SW480 (cell line): ENCODE measurements at places on chromosomes 4 and X.
A peak's percentile ranks its signal among the peaks of the same experiment; 100 is the strongest.

DNA sequence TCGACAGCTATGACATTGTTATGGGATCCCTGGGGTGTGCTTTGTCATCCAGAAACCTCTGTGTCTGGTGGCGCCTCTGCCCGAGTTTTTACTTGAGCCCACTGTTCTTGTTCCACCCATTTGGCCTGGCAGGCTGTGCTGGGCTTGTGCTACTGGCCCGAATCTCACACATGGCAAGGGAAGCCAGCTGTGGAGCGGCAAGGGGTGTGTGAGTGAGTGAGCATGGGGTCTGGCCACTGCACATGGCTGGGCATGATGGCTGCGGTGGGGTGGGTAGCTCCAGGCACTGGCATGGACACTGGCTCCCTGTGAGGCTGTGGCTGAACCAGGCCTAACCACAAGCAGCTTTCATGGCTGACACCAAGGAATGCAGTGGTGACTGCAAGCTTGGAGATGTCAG lies 89.2 kb downstream of the DACH2 start:
- peak; percentile 9 for DNase-seq

DNA sequence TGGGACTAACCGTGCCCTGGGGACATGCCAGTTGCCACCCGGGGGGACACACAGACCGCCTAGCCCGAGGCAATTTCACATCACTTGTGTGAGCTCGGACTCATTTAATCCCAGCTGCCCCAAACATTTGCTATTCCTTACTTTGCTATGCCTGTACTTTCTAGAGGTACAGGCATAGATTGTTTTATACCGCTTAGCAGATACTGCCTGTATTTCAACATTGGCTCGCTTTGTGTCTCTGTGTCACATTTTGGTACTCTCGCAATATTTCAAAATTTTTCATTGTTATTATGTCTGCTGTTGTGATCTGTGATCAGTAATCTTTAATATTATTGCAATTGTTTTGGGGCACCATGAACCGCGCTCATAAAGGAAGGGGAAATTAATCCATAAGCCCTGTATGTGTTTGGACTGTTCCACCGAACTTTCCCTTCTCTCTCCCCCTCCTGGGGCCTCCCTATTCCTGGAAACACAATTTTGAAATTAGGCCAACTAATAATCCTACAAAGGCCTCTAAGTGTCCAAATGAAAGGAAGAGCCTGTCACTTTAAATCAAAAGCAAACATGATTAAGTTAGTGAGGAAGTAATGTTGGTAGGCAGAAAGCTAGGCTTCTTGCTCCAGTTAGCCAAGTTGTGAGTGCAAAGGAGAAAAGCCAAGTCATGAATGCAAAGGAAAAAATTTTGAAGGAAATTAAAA lies 568 bp upstream of the CASP6 start:
- no peak for DNase-seq

DNA sequence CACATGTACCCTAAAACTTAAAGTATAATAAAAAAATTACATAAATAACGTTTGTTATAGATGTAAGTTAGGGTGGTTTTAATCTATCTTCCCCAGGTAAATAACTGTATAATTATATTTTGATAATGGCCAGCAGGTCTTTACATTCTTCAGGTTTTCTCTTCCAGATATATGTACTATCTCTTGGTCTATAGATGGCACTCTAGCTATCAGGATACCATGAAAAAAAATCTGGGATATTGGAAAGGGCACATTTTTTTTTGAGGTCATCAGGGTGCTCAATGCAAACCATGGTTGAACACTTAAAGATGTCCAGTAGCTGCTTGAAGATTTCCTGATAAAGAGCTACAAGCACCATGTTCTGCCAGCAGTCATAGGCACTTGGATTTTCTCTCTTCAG lies 15.6 kb upstream of the ADH4 start:
- peak; percentile 10 for DNase-seq

DNA sequence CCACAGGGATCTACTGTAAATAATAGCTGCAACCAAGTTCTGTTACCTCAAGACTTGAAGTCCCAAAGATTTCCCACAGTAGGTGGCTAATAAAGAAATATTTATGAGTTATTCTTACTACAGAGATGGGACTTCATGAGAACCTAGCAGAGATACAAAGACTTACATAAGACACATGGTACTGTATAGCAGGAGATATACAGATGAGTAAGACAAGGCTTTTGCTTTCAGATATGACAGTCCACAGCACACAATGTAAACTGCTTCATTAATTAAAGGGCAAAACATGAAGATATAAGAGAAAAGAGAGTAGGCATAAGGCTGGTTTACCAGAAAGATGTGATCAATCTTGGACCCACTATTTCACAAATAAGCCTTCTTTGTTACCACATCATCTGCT lies 6.6 kb downstream of the ANKRD17 start:
- DNase-seq: no peak

- no peak for DNase-seq
These were observed 44.8 kb downstream of the ATXN3L start for GRCh38 chrX:13275031-13275430.

GRCh38 chr4:151228189-151229119 lies 48.5 kb upstream of the PRSS48 start:
- no peak for DNase-seq

GRCh38 chr4:26471890-26472289 lies 18.4 kb downstream of the CCKAR start:
- DNase-seq: no peak

DNA sequence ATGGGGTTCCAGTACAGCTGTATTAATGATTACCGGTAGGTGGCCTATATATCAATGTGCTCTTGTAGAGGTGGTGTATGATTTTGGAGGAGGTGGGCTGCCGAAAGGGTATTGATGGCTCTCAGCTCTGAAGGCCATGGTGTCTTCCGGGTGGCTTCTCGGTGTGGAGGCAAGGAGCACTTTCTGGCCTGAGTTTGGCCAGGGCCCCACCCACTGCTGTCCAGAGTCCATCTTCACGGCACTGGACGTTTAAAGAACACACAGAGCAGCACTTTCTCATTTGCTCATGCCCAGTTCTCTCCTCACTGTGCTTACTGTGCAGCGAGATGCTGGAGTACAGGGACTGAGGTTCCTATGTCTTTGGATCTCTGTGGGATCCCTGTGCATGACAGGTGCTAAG lies 16.1 kb downstream of the BST1 start:
- DNase-seq: no peak

GRCh38 chr4:143083756-143084472 lies 100.8 kb upstream of the USP38 start:
- DNase-seq: no peak

- no peak for DNase-seq
These were observed 168.5 kb upstream of the CXCL13 start for GRCh38 chr4:77437079-77437478.

DNA sequence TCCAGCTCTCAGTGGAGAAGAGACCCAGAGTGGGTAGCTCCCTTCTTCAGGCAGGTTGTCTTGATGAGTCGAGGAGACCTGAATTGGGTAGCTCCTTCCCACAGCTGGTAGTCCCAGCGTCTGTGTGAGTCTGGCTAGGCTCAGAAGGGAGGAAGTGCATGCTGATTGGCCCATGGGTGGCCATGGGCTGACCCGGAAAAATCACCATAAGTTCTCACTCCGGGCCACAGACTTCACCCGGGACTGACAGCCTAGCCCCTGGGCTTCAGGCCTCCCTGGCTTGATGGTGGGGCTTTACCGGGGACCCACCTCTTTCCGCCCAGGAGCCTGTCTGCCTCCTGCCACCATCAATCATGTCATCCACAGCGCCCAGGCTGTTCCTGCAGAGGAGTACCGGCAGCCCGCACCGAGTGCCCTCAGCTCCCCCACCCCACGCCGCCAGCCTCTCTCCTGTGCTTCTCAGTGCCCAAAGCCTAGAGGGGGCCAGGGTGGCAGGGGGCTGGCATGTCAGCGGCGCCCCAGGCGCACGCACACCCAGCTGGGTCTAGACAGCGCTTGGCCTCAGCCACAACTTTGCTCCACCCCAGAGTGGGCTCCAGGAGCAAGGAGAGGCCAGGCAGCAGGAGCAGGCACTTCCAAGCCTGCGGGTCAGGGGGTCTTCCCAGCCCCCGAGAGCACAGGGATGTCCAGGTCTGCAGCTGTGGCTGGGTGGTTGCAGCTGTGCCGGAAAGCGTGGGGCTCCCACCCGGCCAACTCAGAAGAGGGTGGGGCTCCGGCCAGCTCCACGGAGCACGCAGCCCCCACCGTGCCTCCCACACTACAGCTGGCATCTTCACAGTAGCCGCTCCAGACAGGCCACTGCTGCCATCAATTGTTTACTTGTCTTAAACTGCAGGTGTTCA lies 16.1 kb upstream of the SAT1 start:
- DNase-seq: no peak

- no peak for DNase-seq
These were observed 550.5 kb upstream of the DIPK2B start for GRCh38 chrX:45751156-45751555.

GRCh38 chrX:30735839-30736238 lies 82.6 kb downstream of the GK start:
- DNase-seq: peak; percentile 70

DNA sequence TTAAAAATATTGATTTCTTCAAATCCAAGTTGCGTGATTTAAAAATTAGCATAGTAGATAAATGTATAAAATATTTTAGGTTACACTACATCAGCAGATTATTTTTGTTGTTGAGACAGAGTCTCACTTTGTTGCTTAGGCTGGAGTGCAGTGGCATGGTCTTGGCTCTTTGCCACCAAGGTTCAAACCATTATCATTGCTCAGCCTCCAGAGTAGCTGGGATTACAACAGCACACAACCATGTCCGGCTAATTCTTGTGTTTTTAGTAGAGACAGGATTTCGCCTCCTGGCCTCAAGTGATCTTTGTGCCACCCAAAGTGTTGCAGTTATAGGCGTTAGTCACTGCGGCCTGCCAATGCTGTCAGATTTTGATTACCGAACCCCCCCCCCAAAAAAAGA lies 1390.5 kb upstream of the TENM3 start:
- DNase-seq: no peak

GRCh38 chr4:87322754-87323153 lies at the start of gene HSD17B13:
Gene HSD17B13, minus strand, starts transcription at chr4:87322882. Its CDS starts 41 bp downstream, at chr4:87322841.
- DNase-seq: no peak

DNA sequence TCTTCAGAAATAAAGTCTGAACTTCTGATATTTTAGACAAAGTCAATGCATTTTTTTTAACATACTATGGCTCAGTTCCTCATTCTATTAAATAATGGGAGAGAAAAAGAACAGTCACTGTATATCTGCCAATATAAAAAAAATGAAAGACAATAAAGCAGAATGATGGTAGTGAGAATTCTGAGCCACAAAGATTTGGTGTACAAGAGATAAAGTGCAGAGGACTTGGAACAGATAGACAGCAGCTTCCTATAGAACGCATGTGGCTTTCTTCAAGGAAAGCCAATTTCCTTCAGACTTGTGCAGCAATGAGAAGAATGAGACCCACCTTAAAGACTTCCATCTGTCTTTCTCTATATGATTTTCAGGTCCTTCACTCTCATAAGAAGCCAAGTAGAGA lies 39.7 kb downstream of the RASGEF1B start:
- DNase-seq: no peak

DNA sequence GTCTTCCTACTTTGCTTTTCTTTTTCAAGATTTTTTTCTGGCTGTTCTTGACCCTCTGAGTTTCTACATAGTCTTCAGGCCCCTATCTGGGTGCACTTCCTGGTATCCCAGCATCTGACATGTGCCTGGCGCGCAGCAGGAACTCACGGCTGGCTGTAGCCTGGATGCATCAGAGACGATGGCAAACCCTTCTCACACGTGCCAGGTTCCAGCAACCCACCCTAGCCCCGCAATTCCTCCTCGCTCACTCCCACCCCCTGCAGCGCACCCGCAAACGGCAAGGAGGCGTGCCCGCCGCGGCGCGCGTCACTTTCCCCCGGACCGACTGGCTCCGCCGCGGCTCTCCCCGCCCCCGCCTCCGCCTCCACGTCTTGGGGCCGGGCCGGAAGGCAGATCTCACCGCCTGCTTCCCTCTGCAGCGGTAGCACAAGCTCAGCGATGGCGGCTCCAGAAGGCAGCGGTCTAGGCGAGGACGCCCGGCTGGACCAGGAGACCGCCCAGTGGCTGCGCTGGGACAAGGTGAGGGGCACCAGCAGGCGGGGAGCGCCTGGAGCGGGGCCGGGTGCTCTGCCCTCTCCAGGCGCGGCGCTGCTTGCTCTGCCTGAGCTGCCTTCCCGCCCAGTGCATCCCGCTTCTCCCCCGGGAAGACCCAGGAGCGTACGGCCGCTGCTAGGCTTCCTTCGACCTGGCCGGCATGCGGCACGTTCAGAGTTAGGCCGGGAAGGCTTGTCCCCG lies at the start of gene PGM2:
Gene PGM2, plus strand, starts transcription at position 392 of the 735 bp plus-strand sequence. Its CDS starts 47 bp downstream, at position 439.
- peak; percentile 60 for DNase-seq

DNA sequence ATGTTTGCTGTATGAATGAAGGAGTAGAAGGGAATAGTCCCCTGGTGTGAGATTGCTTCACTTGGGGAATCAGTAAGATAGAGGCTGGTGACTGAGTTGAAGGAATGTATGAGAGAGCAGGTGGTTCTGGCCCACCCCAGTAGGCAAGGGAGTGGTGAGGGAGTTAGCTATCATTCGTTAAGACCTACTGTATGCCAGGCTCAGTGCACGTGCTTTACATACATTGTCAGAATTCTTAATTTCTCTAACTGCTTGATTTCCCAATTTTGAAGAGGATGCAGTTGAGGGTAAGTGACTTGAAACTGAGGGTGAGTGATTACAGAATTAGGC lies 700 bp downstream of the VMA21 start:
- no peak for DNase-seq

DNA sequence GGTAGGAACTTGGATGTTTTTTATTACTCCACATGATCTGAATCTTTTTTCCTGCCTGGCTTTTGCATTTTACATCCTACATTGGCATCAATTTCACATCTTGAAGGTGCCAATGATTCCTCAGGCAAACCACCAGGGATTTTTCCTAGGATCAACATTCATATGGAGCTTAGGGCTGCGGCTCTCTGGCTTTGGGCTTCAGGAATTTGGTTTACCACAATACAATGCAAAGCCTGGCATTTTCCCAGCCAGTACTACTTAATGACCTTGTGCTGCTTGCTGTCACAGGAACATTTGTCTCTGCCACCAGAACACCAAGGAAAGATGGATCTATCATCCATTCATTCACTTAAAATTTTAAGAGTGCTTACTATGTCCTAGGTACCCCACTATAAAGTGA lies 180.7 kb downstream of the PDGFC start:
- peak; percentile 49 for DNase-seq

DNA sequence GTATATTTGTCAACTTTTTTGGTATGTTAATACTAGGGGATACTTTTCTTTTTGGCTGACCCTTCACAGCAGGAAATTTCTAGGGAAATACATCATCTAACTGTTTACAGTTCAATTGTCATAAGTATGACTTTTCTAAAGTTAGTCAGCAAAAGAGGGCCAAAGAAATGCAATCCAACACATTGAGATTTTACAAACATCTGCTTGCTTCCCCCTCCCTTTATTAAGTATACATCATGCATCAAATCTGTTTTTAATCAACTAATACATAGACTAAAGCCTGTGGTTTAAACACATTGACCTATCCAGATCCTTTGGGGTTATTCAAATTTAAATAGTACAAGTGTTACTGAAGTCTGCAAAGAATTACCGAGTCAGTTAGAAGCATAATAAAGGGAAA lies 93.9 kb downstream of the MID1 start:
- no peak for DNase-seq

DNA sequence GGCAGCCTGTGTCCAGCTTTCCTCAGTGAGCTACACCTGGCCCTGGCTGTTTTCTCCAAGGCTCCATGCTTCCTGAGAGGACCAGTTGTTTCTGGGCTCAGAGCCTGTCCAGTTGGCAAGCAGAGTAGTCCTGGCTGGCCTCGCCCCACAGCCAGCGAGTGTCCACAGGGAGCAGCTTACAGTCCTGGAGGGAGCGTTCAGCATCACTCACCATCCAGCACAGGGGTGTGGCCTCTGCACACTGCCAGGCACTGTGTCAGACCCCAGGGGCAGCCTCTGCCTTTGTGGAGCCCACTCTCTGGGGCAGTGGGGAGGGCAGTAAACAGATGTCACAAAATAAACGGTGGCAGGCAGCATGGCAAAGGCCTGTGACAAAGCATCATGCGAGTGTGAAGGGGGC lies 23.9 kb downstream of the EVC start:
- no peak for DNase-seq
